Stimulated activated CD4-positive, alpha-beta T cell treated with anti-CD3 and anti-CD28 coated beads, Interleukin-1b, Interleukin-23, amount 100 ng/mL, for 24 hours (primary cell): ENCODE measurements at places on chromosomes 1 and 21.

- DNase-seq = no peak
Measured at GRCh38 chr1:12005488-12006166, 13.7 kb upstream of the MIIP start.

DNA sequence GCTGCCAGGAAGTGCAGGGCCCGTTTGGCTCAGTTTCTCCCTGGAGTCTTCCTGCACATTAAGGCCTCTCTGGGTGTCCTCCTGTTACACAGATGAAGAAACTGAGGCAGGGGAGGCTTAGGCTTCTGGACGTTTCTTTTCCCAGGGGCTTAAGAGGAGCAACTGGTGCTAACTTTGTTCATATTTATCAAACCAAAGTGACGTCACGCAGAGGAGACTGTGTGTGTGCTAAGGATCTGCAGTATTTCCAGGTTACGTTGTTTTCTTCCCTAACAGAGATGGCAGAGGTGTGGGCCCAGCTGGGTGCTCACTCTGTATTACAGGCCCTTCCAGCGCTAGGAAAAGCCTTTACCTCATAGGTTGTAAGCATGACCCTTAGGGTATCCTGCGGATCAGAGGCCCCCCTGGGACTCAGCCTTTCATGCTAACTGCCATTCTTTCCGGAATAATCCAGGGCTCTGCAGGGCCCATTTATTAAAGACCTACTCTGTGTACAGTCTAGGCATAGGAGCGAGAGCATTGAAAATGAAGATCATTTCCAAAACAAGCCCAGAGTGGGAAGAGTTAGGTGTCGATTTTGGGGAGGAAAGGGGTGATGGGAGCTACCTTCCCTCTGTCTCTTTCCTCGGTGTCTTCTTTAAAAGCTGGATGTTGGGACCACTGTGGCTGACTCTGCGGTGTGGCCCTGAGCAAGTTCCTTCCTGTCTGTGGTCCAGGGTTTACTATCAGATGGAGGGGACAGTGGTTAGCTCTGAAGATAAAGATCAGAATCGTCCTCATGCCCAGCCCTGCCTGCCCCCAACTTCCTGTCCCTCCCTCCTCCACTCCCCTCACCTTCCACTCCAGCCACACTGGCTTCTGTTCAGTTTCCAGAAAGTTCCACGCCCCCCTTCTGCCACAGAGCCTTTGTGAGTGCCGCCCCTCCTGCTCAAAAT is 4.6 kb downstream of the AGTRAP start:
- no peak for DNase-seq

DNA sequence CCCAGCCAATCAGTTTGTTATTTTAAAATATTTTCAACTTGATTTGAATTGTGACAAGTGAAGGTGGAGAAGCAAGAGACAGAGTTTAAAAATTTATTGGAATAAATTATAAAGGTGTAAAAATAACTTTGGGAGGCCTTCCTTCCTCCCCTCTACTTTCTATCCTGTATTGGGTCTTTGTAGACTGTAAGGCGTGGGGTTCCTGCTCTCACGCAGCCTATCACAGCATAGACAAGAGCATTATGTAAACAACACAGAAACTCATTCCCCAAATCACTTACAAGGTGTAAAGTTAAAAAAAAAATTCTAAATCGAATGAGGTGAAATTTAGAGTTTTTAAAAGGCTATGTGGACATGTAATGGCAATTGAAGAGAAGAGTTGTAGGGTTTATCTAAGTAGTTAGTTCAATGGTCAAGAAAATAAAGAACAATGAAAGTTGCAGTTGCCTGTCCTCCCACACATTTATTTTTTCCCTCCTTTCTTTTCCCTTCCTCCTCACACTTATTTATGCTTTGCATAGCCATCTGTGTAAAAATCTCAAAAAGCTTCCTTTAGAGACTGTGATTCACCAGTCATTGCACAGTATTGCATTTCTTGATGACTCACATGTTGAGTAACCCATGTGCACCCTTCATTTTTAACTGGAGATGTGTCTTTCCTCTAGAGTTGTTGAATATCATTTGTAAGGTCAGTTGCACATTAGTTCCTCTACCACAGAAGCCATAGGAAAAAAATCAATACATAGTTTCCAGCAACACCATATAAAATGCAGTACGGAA is 242.2 kb downstream of the PTPRC start:
- DNase-seq = no peak

DNA sequence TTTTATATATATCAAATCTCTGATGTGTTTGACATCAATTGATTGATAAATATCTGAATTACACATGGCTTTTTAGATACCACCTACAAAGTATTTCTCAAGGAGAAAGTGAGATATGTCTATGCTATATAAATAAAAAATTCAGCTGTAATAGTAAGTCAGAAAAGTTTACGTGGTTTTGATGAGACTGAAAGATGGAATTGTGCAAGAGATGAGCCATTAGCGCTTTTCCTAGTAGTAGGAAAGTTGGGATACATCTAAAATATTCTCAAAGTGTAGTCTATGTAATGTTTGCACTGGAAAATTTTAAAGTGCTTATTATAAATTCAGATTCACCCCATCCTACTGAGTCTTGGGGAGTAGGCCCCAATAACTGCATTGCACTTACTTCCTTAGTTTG is 49.1 kb downstream of the SGIP1 start:
- no peak for DNase-seq

DNA sequence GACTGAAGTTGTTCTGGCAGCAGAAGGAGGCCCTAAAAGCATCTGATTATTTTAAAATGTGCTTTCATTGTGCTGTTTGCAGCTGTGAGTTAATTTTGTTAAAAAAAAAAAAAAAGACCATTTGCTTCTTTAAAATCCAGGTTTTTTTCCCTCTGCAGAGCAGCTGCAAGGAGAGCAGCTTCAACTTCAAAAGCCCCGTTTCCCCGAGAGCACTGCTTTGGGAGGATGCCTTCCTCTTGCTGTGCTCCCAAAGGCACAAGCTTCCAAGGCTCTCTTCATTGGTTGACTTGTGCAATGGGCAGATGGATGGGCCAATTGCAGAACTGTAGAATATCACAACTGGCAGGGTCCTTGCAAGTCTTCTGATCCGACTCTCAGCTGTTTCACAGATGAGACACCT is 459.2 kb upstream of the PKN2 start:
- no peak for DNase-seq
